Activated CD4-positive, alpha-beta memory T cell treated with anti-CD3 and anti-CD28 coated beads for 36 hours (primary cell): ENCODE measurements at places on chromosomes 1 and 21.

- no peak for DNase-seq
Observed at GRCh38 chr1:56019472-56019871, 559.9 kb downstream of the PLPP3 start.

GRCh38 chr1:206814716-206815341 is 42.5 kb upstream of the IL10 start:
- DNase-seq, result no peak

DNA sequence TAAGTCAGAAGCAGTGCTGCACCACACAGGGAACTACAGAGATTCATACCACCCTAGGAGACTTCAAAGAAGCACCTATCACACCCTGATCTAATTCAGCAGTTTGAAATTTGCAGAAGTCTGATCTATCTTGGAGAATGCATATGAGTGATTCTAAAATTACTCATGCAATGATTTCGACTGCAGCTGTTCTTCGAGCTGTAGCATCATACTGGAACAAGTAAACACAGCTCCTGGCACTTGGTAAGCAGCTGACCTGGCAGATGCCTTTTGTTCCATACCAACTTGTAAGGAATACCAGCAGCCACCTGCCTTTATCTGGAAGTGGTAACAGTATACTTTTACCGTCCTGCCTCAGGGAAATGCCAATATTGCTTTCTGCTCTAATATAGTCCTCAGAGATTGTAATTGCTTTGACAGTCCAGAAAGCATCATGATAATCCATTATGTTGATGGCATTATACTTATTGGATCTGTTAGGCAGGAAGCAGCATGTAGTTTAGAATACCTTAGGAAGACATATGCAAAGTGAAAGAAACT is 25.7 kb downstream of the AADACL4 start:
- DNase-seq, result no peak

GRCh38 chr21:36518883-36519492 is 39.1 kb upstream of the CLDN14 start:
- DNase-seq, result no peak

GRCh38 chr1:115677182-115677555 is 35.4 kb downstream of the VANGL1 start:
- DNase-seq, result no peak

DNA sequence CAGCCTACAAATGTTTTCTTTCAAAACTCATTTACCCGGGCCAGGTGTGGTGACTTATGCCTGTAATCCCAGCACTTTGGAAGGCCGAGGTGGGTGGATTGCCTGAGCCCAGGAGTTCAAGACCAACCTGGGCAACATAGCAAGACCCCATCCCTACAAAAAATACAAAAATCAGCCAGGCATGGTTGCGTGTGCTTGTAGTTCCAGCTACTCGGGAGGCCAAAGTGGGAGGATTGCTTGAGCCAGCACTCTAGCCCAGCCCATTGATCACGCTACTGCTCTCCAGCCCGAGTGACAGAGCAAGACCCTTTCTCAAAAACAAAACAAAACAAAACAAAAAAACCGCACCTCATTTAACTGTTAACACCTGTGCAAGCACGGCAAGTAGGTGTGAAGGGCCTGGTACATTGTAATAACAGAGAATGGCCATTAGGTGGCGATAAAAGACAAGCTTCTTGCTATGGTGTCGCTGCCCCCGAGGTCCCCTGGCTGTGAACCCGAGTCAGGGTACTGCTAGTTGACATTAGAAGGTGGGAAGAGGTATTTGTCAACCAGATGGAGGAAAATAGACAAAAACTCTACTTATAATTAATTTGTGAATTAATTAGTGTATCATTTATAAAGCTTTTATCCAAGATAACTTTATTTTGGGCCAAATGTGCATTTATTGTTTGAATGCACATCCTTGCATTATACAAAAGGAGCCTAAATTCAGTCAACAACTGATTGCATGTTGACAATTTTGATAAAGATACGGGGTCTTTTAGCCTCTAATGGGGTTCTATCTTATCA is 66.5 kb downstream of the SH3BGR start:
- DNase-seq, result peak; percentile 37

DNA sequence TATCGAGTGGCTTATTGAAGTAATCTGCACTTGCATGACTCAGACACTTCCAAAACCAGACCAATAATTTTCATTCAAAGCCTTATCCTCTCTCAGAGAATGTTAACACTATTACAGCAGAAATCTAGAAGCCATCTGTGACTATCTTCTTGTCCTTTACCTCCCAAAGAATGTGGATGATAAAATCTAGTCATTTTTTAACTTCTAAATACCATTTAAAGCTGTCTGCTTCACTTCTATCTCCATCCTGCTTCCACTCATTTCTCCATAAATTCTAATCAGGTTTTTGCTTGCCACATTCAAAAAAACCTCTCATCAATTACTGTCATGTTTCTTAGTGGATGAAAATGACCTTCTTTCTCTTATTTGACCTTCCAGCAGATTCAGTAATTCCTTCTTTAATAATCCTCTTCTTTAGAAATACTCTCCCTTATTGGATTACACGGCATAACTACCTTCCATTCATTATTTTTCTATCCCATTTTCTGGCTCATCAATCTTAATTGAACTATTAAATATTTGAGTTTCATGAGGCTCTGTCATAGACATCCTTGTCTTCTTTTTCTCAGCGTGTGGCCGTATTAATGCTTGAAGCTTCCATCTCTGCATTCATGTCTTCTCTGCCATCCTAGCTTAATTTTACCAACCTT is 1999.4 kb downstream of the MRPL39 start:
- DNase-seq, result no peak

GRCh38 chr21:31952828-31953227 is 80.0 kb downstream of the HUNK start:
- DNase-seq, result no peak

- no peak for DNase-seq
Observed at GRCh38 chr1:29779146-29779545, 542.8 kb downstream of the PTPRU start.

GRCh38 chr1:82398357-82398756 is 597.6 kb downstream of the ADGRL2 start:
- no peak for DNase-seq

DNA sequence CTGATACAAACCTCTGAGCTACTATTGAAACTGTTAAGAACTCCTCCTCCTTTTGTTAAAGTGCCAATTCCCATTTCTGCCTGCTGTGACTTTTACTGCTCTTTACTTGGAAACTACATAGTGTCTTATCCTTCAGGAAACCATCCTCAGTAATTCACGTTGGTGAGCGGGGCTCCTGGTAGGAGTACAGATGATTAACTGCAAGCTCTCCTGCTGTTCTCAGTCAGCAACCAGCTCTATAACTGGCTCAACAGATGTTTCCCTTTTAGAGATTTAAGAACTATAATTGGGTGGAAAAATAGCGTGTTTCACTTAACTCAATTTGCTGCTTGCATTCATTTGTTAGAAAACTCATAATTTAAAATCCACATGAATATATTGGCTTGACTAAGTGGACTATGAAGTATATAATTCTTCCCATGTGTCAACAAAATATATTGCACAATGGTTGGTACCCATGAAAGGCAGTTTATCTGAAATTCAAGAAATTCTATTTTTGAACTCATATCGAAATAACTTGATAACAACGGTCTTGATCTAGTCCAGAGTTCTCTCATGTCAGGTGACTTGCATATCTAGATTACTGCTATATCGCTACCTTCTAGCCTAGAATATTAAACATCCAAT is 574.0 kb downstream of the KCNT2 start:
- DNase-seq, result no peak
